ENCODE measurements at places on chromosomes 5 and 9.

- peak; percentile 24 for DNase-seq
Measured at GRCh38 chr5:15203376-15203775, 296.6 kb upstream of the FBXL7 start.

DNA sequence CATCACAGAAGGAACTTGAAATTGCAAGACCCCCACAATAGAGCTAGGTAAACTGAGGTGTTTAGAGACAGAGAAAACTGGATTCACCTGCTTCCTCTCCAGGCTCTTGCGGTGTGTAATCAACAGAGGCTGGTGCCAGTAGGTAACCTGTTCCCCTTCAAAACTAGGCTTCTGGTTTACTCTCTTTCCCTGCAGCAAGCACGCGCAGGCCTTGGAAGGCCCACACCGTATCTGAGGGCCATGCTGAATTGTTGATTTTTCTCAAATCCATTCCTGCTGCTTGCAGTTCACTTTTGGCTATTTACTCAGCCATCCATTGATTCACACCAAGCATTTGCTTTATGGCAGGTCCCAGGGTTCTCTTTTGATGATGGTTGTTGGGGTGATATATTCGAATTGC is 667 bp upstream of the FRRS1L start:
- no peak for DNase-seq

DNA sequence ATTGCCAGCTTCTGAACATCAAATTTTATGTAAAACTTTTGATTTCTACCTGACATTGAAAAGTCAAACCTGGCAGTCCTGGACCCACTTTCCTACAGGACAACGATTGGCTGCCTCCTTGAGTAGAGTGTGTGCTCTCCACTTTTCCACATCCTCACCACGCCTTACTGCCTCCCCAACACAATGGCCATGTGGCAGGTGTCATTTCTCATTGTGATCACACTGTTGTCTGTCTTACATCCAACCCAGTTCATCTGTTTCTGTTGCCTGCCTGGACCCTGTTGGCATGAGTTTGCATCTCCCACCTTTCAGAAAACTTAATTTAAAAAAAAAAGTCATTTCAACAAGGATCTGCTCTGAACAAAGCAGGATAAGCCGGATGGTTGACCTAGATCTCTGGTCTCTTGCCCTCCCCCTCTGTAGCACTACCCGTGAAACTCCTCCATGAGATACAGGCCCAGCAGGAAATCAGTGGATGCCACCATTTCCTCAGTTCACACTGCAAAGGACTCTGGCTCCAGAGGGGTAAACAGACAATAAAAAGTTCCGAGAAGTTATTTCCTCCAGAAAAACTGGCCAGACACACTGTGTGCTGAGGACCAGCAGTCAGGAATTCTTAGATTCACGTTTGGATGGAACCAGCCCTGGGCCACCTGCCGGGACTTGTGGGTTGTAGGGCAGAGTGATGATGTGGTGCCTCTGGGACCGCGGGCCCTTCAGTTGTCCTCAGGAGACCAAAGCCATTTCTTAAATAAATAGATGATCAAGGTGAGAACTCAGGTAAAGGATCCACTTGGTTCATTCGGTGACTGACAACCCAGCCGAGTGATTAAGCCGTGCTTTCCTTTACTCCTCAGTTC is 48.6 kb downstream of the AMBP start:
- no peak for DNase-seq

GRCh38 chr9:138006576-138007233 is 129.1 kb downstream of the CACNA1B start:
- no peak for DNase-seq

GRCh38 chr9:98450496-98450895 is 195.0 kb upstream of the TBC1D2 start:
- DNase-seq: peak; percentile 67

GRCh38 chr5:98099448-98100105 is 673.9 kb upstream of the RGMB start:
- no peak for DNase-seq

DNA sequence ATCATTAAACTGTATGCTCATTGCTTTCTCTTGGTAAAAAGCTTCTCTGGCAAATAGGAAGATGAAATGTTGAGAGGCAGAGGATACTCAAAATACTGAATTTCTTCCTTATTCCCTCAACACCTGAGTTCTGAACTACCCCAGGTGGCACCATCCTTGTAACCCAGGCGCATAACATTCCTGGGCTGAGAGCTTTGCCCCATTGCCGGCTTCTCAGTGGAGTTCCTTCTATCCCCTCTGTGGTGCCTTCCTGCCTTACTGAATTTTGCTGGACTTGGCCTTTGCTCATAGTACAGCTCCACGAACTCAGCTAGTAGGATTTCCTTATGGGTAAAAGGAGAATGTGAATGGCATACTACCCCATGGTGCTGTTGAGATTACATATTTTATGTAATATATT is 54.7 kb downstream of the BASP1 start:
- no peak for DNase-seq

DNA sequence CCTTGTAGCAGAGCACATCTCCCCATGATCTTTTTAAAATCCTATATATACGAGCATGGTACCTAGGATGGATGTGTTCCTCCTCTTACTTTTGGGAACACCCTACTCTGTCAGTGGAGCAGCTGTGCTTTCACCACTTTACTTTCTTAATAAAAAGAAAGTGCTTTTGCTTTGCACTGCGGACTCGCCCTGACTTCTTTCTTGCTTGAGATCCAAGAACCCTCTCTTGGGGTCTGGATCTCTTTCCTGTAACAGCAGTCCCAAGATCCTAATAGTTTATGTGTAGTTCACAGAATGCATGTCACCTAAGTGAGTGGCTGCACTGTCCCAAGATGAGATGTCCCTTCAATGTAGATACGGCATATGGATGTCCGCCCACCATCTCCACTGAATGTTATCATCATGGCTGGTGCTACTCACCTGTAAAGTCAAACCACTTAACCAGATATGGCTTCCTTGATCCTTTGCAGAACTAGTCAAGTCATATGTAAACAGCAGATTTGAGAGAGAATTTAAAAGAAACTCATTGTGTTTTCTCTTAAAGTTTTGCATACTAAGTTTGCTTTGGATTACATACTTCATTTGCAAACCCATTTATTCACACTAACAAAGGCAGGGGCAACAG is 1.9 kb downstream of the FGF1 start:
- no peak for DNase-seq

DNA sequence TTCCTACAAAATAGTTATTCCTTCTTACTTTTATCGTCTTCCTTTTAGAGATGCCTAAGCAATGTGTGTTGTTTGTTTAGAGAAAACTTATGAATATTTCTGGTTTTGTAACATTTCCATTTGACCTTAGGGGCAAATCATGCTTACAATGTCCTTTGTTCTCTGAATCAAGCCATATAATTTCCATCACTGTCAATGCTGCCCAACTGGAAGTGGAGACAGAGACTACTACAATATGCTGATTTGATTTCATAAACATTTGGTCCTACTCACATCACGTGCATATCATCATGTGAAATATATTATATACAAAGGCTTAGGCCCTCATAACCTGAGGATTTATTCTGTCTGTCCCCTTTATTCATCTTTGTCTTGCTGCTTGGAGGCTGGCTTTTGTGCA is 183.2 kb upstream of the CD180 start:
- DNase-seq: no peak

DNA sequence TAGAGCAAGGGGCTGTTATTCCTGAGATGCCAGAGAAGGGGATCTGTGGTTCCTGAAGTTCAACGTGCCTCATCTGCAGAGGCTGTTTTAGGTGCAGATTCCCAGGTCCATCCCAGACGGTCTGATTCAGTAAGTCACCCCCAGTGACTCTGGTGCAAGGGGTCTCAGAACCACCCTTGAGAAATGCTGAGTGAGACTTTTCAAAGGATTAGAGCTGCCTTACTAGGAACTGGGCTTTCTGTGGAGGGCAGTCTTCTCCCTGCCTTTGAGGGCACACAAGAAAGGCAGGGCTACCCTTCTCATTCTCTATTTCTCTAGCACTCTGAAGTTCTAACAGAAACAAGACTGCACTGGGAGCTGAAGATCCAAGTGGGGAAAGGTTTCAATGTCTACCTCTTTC is 66.5 kb downstream of the FAM114A2 start:
- DNase-seq: no peak

GRCh38 chr5:436641-436975 is 6.4 kb upstream of the EXOC3 start:
- no peak for DNase-seq

DNA sequence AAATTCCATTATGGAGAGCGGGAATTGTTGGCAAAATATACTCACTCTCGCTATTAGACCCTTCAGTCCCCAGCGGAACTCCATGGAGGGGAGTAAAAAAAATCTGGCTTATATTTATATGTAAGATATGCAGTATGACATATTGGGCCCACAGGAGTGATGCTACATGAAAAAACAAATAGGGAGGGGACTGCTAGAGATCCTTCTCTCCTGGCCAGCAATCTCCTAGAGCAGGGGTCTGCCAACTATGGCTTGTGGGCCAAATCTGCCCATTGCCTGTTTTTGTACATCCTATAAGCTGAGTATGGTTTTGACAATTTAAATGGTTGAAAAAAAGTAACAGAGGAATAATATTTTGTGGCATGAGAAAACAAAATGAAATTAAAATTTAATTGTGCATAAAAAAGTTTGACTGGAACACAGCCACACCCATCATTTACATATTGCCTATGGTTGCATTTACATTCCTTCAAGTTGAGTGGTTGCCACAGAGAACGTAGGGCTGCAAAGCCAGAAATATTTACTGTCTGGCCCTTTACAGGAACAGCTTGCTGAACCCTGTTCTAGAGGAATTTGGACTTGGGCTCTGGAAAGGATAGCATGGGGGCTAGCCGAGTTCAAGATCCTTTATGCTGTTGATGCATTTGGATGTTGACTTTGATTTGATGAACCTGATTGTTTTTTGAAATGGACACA is 197.3 kb upstream of the CLINT1 start:
- DNase-seq: no peak

- DNase-seq: no peak
Measured at GRCh38 chr5:125199968-125200865, 453.8 kb upstream of the ZNF608 start.

DNA sequence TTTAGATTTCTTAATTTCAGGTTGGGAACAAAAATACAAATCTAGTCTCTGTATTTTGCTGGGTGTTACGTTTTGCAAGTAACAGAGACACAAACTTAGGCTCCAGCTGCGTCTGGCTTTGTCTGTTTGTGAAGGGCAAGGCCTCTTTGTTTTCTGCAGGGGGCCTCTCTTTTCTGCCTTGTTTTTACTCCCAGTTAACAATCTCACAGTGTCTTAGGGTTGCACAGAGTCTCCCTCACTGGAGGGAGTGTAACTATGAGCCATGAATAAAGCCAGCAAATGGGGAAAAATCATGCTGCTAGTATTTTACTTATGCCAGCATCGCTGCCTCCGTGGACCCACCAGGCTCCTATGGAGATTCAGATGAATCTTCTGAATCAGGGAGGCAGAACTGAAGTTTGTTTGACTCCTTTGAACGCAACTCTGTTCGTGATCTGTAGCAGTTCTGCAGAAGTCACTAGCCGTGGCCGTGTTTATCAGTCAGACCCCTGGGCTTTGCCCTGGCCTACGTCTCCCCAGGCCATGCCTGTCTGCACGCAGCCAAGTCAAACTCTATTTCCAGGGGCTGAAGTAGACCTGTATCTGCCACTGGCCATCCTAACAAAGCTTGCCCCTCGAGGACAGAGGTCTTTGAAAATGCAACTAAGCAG is 77.2 kb downstream of the ATP10B start:
- DNase-seq: no peak

DNA sequence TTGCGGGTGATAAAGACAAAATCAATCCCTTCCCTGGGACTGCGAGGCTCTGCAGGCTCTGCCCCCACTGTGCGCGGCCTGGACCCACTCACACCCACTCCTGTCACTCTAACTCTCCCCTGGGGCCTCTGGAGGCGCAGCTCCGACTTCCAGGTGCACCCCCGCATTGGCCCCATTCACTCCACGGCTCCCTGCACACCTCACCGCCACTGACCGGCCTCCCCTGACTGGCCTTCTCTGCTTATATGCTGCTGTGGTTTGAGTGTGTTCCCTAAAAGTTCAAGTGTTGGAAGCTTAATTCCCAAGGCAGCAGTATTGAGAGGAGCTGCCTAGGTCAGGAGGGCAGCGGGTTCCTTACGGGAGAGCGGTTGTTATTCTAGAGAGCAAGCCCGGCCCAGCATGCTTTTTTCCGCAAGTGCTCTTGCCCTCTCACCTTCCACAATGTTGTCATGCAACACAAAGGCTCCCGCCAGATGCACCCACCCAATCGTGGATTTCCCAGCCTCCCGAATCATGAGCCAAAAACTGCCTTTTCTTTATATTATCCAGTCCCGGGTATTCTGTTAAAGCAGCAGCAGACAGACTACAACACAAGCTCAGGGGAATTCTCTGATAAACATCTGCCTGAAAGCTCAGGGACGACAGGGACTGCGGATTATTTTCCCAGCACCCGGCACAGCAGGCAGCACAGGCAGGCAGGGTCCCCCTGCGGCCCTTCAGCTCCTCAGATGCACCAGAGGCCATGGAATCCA is 73.5 kb upstream of the LRRTM2 start:
- DNase-seq: no peak

DNA sequence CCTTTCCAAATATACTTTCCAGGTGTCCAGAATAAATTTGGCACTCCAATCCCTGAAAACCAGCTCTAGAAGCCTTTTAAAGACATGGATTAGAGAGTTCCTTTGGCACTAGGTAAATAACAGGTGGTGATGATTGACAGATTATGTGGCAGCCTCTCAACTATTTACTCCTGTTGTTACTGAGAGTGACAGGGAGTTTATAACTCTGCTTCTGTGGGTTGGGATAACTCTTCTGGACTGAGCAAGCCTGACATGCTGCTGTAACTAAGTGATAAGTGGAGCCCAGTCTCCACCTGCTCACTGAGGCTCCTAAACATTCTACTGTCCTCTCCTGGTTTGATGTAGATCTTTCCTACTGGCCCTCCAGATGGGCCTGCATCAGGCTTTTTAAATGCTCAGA is 693.2 kb upstream of the FTMT start:
- DNase-seq: no peak

GRCh38 chr5:112862085-112862484 is 998 bp downstream of the SRP19 start:
- DNase-seq: no peak

DNA sequence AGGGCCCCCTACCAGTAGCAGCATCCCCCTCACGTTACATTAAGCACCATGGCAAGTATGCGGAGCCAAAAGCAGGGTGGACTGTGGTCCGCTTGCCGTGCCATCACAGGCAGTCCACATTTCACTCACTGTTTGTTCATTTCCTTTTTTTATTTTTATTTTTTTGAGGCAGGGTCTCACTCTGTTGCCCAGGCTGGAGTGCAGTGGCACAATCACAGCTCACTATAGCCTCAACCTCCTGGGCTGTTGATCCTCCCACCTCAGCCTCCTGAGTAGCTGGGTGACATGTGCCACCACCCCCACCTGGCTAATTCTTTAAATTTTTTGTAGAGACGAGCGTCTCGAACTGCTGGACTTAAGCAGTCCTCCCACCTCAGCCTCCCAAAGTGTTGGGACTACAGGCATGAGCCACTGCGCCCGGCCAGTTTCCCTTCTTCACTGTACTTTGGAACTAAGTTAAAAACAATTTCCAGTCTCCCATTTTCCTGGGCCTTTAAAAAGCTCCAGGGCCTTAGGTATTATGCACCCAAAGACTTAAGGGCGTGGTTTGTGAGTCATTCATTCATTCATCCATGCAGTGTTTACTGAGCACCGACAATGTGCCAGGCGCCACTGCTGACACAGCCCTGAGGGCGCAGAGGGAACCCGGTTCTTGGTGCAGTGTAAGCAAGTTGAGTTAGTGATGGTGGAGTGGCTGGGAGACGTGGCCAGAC is 19.9 kb downstream of the PRRX2 start:
- DNase-seq: no peak

- DNase-seq: no peak
Measured at GRCh38 chr9:129748249-129748648, 4.6 kb downstream of the PTGES start.
